Cerebellum (tissue), 4 donors: ENCODE measurements at places on chromosomes 1 and 21. TPM values are rescaled to one million over a fixed set of nuclear protein-coding genes. Genes with fewer than 3 reads are reported as not detected.

RBBP5 gene
- 18.4 TPM for total RNA-seq

LCE2B gene
- not detected for total RNA-seq

TUFT1 gene
- total RNA-seq, result 6.9 TPM

KCNK2 gene
- total RNA-seq, result 21.9 TPM

GPR52 gene
- total RNA-seq, result 7.3 TPM

FCRL3 gene
- total RNA-seq, result not detected

OR2M3 gene
- 0.27 TPM for total RNA-seq

C1orf210 gene
- not detected for total RNA-seq

CELF3 gene
- 29.7 TPM for total RNA-seq

NFASC gene
- total RNA-seq, result 61.4 TPM

PAX7 gene
- 0.82 TPM for total RNA-seq

AMY1C gene
- total RNA-seq, result not detected

CALML6 gene
- total RNA-seq, result 0.18 TPM

LMX1A gene
- total RNA-seq, result 13.3 TPM

DDX59 gene
- total RNA-seq, result 20.5 TPM

TENT5C gene
- total RNA-seq, result 6.2 TPM

SLAMF1 gene
- not detected for total RNA-seq
